Thyroid gland (tissue), 4 donors: ENCODE measurements at places on chromosomes 3 and 15.

DNA sequence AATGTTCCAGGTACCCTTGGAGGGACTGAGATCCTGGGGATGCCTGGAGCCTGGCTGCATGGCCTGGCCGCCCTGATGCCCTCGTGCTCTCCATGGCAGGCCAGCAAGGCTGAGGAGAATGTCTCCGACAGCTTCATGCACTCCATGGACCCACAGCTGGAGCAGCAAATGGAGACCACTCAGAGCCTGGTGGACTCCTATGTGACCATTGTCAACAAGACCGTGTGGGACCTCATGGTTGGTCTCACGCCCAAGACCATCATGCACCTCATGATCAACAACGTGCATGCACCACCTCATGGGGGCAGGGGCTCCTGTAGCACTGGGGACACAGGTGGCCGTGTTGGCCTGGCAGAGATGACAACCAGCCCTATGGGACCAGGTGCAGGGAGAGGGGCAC lies 19.7 kb downstream of the GOLGA6A start:
- no peak for DNase-seq

GRCh38 chr3:39762537-39763070 lies 46.8 kb upstream of the MYRIP start:
- no peak for DNase-seq

DNA sequence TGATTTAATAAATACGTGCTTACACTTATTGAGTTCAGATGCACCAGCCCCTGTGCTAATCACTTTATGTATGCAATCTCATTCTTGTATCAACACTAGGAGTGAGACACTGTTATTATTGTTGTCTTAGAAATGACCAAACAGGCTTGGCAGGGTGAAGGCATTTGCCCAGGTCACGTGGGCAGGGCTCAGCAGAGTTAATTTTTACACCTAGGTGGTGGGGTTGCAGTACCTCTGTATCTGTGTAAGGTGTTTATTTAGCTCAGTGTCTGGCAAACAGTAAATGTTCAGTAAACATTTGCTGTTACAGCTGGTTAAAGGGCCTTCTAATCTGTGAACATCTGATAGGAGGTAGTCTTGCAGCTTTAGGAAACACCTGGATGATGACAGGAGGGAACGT lies 200.0 kb downstream of the CACNA2D3 start:
- no peak for DNase-seq

- DNase-seq: no peak
Measured at GRCh38 chr15:77825546-77825945, 192.8 kb upstream of the LINGO1 start.

- DNase-seq: no peak
Measured at GRCh38 chr3:39103324-39103693, 4.1 kb downstream of the GORASP1 start.

- no peak for DNase-seq
Measured at GRCh38 chr15:66063147-66063546, 190.4 kb downstream of the MEGF11 start.

DNA sequence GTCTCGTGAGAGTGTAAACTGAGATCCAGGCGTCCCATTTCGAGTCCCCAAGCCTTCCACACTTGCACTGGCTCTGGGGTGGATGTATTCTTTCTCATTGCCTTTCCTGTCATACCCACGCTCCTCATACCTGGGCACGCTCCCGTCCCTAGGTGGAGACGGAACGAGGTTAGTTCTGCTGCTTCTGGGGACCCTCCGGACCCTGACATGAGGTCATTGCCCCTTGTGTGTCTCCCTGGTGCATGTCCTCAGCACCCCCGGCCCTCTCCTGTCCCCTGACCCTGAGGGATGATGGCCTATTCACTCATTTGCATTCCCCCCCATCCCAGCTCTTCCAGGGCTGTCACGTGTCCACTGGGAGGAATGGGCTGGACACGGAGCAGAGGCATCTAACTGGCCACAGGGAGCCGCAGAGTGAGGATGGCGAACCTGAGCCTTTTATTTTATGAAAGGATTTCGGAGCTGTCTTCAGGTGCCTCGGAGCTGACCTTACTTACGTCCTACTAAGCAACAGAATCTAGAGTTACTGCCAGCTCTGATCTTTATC lies 8.2 kb downstream of the NIPA1 start:
- no peak for DNase-seq

DNA sequence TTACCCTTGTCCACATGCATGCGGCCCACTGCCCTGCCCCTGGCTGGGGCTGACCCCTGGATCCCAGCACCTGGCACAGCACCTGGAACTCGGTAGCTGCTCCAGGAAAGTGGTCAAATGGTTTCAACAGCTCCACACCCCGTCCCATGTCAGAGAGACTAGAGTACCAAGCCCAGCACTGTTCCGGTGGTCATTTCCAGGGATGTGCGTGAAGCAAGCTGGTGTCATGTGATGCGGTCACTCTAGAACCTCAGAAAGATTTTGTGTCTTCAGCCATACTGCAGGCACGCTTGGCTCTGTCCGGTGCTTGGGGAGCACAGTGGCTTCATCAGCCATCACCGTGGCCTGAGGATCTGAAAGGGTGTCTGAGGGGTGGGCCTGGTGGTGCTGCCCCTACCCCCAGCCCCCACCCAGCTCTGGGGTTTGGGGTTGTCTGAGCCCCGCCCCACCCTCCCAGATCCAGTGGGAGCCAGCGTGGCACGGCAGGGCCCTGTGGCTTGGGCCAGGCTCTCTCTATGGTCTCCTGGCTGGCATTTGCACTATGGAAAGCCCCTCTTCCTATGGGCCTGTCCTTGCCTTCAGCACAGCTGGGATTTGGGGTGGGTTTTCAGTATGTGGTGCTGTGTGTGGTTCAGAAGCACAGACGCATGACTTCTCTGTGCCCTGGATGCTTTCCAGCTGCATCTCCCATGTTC lies 15.3 kb downstream of the APBA2 start:
- no peak for DNase-seq

DNA sequence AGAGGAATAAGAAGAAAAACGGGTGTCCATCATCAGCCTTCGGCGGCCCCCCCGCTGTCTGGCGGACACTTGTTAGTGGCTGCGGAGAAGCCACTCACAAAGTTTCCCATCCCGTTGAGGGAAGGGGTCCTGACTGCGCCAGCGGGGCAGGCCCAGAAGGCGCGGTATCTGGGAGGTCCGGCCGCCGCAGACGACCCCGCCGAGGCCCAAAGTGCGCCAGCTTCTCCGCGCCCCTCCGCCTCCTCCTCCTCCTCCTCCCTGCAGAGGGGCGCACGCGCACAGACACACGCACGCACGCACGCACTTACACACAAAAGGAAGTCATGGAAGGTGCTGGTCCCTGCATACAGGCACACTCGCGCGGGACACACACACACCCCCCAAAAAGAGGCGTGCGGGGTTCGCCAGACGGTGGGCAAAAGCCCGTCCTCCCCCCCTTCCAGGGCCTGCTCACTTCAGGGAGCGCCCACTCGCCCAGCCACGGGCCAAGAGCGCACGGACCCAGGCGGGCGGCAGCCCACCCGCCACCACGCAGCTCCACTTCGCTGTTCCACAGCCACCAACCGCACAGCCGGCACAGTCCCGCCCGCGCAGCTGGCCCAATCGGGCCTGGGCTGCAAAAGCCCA lies 18.0 kb downstream of the ZNF148 start:
- peak; percentile 56 for DNase-seq

GRCh38 chr3:116264546-116265319 lies 180.6 kb downstream of the LSAMP start:
- no peak for DNase-seq

DNA sequence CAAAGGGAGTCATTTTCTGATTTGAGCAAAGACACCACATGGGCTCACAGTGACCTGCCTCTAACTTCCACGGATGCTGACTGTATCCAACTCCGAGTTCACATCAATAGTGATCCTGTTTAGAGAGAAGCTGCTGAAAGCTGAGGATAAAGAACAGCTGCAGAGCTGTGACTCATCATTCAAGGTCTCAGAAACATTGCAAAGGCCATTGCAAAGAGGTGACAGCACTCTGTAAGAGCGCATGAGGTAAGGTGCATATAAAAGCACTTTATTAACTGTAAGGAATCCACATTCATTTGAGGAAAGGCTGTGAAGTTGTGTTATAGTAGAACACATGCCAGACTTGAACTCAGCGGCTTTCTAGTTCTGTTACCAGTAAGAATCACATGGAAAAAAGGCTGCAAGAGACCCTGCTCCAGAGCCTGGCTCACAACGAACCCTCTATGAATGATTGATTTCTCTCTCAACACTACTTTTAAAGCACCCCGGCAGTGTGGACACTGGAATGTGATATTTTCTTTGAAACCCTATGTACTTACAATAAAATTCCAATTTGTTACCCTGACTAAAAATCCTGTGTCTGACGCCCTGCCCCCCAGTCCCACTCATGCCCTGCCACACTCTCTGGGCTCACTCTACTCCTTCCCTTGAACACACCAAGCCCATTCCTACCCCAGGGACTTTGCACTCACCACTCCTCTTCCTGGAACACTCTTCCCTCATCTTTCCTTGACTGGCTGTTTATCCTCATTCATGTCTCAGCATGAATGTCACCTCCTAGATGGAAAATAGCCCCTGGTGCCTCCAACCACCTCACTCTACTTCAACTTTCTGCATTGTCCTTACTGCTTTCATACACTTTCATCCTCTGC lies 111.2 kb downstream of the LSM3 start:
- no peak for DNase-seq

GRCh38 chr3:180829409-180830405 lies 82.8 kb upstream of the FXR1 start:
- no peak for DNase-seq

- no peak for DNase-seq
Measured at GRCh38 chr3:81585056-81585455, 176.4 kb downstream of the GBE1 start.

GRCh38 chr3:148075771-148076716 lies 621.7 kb upstream of the AGTR1 start:
- peak; percentile 43 for DNase-seq

GRCh38 chr15:71337197-71337845 lies 222.1 kb downstream of the THSD4 start:
- DNase-seq: peak; percentile 51

GRCh38 chr3:16252243-16252978 lies 12.3 kb downstream of the DPH3 start:
- DNase-seq: no peak

- no peak for DNase-seq
Measured at GRCh38 chr3:136919799-136920580, 37.8 kb upstream of the IL20RB start.

DNA sequence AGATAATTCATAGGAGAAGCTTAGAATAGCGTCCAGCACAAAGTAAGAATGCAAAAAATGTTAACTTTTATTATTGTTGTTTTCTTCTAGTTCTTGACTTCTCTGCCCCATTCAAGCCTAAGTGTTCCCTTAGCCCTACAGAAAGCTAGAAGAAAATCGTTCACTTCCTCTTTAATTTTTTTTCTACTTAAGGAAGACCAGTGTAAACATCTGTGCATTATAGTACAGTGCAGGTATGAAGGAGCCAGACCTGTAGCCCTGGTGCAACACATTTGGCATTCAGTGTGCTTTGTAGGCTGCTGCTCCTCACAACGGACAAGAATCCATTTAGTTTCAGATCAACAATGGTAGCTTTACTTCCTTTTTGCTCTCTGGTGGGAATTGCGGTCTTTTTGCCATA lies 127.8 kb upstream of the SLC7A14 start:
- no peak for DNase-seq

DNA sequence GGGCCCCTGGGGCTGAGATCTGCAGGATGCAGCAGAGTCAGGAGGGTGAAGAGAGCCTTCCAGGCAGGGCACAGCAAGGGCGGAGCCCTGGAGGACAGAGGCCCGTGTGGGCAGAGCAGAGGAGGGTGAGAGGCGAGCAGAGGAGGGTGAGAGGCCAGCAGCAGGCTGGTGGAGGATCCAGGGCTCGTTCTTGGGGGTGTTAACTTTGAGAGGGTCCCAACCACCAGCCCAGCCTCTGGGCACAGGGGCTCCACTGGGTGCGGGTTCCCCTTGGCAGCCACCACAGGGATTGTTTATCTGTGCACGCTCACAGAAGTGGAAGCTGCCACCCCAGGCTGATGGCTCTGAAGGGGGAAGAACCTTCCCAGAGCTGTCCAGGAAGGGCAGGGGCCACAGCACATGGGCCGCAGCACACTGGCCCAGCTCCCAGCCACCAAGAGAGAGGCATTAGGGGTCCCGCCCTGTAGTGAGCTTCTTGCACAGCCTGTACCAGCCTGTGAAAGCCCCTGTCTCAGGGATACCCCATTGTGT lies 9.3 kb upstream of the PLXND1 start:
- DNase-seq: no peak

- DNase-seq: no peak
Measured at GRCh38 chr3:33897306-33897705, 98.9 kb downstream of the PDCD6IP start.

DNA sequence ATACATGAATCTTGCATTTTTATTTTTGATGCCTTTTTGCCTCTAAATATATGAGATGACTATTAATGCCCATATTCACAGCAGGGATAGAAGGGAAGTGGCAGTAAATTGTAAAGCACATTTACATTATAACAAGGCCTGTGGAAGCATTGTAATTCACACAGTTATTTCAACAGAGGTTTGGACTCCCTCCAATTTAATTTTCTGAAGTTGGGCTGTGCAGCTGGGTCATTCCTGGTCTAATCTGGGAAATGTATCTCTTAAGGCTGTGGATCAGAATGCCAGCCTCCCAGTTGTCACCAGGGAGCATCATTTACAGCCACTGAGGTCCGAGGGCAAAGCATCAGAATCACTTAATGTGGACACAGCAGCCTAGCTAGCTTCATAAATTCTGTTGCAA lies 434.5 kb downstream of the MFSD1 start:
- no peak for DNase-seq
